ENCODE measurements at places on chromosomes 3 and 15.

GRCh38 chr15:99347574-99347973 is 96.3 kb downstream of the LRRC28 start:
- no peak for DNase-seq

DNA sequence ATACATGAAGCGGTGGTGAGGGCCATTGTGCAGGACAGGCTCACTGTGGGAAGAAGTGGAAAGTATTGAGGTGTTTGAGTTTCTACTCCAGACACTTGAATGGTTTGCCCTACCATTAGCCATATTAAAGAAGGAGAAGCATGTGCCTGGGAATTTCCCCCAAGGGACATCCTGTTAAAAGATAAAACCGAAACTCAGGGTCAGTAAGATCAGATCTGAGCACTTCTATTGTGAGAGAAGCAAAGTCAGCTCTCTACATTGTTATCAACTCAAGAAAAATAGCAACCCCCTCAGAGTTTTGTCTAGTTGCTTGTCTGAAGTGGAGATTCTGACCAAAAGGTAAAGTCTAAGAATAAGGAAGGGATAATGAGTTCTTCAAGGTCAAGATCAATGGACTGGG is 269.8 kb downstream of the CHST2 start:
- no peak for DNase-seq

GRCh38 chr3:11514191-11514821 is 129.4 kb downstream of the VGLL4 start:
- DNase-seq, result no peak

- DNase-seq, result no peak
Observed at GRCh38 chr3:171803044-171803443, 7.2 kb downstream of the PLD1 start.

GRCh38 chr3:155435821-155436220 is 142.3 kb upstream of the STRIT1 start:
- DNase-seq, result no peak

GRCh38 chr3:37689645-37690356 is 171.9 kb upstream of the CTDSPL start:
- DNase-seq, result no peak

DNA sequence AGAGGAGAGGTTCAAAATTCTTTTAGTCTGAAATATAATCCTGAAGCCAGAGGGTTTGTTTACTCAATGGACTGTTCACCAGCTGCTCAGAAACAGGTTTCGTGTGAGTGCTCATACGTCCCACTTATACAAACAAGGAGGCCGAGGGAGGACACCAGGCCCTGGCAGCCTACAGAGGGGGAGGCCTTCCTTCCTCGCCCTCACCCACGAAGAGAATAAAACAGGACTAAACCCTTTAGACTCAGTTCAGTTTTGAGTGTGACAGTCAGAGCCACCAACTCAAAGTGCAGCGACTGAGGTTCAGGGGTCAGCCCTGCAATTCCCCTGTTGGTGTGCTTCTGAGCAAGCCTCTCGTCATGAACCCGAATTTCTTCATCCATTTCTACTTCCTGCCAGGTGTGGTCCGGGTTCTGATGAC is 17.3 kb downstream of the FAM174B start:
- no peak for DNase-seq

GRCh38 chr15:74252721-74253120 is 16.6 kb downstream of the CCDC33 start:
- DNase-seq, result no peak

DNA sequence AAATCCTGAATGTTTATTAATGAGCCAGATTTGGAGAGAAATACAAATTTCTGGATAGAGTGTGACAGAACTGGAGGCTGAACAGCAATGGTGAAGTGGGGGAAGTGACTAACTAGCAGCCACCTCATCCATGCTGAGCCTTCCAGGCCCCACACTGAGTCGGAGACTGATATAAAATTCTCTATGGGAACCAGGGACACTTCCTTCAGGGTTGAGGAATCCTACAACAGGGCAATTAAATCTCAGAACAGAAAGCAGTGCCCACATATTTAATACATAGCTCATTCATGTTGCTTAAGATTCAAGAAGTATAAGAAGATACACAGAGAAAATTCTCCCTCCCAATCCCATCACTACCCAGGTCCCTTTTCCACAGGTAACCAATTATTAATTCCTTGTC is 49.3 kb downstream of the HACD2 start:
- DNase-seq, result no peak

DNA sequence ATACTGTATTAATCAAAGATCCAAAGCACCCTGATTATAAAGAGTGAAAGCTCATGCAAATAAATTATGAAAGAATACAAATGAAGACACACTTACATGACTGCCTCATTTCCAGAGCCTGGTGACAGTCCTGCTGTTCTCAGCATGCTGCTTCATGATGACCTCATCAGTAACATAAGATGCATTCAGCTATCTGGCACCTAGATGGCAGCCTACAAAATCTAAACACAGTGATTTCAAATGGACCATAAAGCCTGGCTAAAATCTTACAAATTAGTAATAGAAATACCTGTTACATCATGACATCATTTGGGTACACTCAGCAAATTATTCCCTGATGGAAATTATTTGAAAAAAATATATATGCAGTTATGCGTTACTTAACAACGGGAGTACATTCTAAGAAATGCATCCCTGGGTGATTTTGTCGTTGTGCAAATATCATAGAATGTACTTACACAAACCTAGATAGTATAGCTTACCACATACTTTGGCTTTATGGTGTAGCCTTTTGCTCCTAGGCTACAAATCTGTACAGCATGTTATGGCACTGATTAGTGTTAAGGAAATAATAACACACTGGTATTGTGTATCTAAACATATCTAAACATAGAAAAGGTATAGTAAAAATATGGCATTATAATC is 207.2 kb downstream of the EPHA3 start:
- no peak for DNase-seq

GRCh38 chr15:98785807-98786621 is 137.7 kb downstream of the IGF1R start:
- DNase-seq, result no peak

- no peak for DNase-seq
Observed at GRCh38 chr3:57805674-57806073, 49.6 kb downstream of the SLMAP start.

DNA sequence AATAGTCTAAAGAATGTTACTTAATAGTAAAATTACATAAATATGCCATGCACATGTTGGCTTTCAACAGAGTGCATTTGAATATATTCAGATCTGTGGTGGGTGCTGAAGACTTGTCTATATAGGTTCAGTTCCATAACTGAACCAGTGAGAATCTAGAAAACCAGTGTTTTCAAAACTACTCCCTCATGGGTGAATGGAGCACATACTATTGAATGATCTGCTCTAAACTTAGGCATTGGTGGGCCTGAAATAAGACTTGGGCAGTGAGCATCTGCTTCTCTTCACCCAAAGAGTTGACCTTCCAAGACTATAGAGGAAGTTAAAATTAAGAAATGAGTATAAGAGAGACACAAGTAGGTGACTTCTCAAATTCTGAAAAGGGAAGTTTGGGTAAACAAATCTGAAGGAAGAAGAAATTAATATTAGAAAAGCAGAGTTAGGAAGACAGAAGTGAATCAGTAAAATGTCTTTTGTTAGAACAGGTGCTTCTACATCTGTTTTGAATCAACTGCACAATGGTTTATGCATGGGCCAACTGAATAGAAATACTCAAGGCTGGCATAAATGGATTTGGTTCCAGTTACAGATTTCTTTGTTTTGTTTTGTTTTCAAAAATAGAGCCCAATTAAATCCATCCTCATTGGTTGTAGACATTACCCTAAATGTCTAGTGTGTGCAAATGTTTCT is 19.3 kb downstream of the ALCAM start:
- no peak for DNase-seq

DNA sequence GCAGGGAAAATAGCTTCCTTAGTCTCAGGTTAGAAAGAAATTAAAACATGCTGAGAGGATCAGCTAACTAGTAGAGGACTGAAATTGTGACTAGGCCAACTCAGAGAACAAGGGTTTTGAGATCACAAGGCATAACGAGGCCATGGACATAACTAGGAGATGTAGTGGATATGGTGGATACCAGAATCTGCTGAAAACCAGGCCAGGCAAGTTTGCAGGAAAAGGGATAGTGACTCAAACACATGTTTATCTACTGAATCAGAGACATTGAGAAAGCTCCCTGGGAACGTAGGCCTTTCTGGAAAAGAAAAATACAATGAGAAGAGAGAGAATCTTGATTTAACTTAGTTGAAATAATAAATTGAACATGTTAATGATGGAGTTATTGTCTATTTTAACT is 326.5 kb upstream of the GBE1 start:
- no peak for DNase-seq

- DNase-seq, result peak; percentile 29
Observed at GRCh38 chr15:55742498-55742926, 440 bp downstream of the PRTG start.

DNA sequence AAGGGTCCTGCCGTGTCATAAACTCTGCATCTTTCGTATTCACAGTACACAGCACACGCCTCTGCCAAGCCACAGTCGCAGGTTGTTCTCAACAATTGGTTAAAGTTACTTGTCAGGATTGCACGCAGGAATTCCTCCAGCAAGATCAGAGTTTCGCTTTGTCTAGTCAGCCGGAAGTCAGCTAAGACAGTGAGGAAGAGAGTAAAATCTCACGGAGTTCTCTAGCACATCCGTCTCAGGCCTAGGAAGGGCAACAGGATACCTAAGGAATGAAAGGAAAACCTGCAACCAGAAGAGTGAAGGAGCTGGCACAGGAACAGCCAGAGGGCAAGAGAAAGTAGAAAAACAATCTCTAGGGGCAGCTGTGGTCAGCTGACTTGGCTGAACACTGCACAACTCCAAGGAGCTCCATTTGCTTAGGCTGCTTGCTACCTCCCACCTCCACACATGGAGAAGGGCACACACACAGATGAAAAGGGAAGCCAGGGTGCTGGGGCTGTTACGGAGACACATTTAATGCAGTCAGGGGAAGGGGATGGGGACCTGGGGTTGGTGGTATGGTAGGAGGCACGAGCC is 23.7 kb downstream of the RORA start:
- DNase-seq, result no peak

- DNase-seq, result no peak
Observed at GRCh38 chr15:78838489-78838888, 27.2 kb upstream of the ADAMTS7 start.

GRCh38 chr3:55288657-55289056 is 198.4 kb downstream of the WNT5A start:
- DNase-seq, result no peak

DNA sequence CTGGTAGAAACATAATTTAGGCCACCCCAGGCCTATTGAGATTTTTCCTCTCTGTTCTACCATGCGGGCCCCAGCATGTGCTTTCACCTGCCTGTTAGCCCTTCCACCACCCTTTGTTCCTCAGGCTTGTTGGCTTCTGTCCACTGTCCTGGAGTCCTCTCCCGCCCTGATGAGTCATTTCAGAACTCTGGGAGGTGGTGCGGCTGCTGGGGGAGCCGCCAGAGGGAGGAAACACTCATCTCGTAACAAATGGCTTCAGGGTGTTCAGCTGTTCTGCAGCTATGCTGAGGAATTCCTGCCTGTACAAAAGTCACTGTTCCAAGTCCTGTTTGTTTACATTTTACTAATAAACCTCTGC is 36.3 kb downstream of the LRTM1 start:
- DNase-seq, result no peak

- DNase-seq, result no peak
Observed at GRCh38 chr15:61227269-61227949, 1.7 kb downstream of the RORA start.

DNA sequence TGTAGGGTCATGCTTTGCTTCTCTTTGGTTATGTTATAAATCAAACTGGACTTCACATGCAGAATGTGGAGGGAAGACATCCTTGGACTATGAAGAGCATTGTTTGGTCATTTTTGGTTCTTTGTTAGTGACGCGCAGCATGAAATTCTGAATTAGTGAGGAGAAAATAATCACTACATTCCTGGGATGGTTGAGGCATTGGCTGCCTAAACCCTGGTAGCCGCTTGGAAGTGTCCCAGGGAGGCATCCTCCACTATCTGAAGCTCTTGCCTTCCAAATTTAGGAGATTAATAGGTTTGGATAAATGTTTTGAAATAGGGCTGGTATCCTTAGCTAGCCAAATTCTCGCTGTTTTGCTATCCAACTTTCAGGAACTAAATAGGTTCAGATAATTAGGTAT is 96.2 kb downstream of the CLSTN2 start:
- DNase-seq, result no peak

DNA sequence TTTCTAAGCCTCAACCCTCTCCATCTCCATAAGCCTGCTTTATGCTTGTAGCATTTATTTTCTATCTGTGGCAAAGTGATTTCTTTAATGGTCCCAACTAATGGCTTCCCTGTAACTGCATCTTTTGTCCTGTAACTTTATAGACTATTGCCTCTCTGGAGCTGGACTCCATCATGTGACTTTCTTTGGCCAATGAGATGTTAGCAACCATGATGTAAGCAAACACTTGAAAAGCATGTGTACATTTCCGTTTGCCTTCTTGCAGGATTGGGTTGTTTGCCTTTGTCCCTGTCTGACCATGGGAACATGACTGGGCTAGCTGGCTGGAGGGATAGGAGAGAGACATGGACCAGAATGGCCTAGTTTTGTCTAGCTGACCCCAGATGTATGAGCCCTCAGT is 106.0 kb upstream of the LRIG1 start:
- no peak for DNase-seq

GRCh38 chr3:155766206-155766605 is 21.3 kb upstream of the PLCH1 start:
- no peak for DNase-seq

- no peak for DNase-seq
Observed at GRCh38 chr3:14783480-14784086, 35.2 kb upstream of the FGD5 start.

GRCh38 chr3:194057570-194058188 is 78.3 kb upstream of the HES1 start:
- no peak for DNase-seq
